NCI-H1048 (cell line): ENCODE measurements at places on chromosomes 16 and 17.

GRCh38 chr17:8149419-8150193 lies 2.6 kb downstream of the PER1 start:
- no peak for DNase-seq

GRCh38 chr17:48237456-48237855 lies 129.9 kb downstream of the SNX11 start:
- DNase-seq = no peak

DNA sequence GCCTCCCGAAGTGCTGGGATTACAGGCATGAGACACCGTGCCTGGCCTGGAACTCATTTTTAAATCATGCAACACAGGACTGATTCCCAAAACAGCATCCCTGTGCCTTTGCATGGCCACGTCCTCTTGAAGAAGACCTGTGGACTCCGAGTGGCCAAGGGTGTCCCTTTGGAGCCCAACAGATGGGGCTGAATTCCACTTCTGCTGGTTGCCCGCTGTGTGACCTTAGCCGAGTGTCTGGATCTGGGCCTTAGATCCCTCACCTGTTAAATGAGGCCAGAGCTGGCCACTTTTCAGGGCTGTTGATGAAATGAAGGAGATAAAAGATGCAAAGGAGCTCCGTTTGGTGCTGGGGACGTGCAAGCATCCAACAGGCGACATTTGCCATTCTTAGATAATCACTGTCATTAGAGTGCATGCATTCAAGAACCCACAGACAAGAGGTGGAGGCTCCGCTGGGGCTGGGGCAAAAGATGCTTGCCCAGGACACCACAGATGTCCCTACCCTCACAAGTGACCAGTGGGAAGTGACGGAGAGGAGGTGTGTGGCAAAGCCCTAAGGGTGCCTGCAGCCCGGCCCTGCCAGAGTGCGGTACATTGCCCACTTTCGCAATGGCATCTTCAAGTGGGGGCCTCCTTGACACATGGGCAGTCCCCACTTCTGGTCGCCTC lies 354.1 kb upstream of the TNRC6C start:
- DNase-seq = no peak

- no peak for DNase-seq
These were observed 13.7 kb upstream of the TAT start for GRCh38 chr16:71590584-71590983.

DNA sequence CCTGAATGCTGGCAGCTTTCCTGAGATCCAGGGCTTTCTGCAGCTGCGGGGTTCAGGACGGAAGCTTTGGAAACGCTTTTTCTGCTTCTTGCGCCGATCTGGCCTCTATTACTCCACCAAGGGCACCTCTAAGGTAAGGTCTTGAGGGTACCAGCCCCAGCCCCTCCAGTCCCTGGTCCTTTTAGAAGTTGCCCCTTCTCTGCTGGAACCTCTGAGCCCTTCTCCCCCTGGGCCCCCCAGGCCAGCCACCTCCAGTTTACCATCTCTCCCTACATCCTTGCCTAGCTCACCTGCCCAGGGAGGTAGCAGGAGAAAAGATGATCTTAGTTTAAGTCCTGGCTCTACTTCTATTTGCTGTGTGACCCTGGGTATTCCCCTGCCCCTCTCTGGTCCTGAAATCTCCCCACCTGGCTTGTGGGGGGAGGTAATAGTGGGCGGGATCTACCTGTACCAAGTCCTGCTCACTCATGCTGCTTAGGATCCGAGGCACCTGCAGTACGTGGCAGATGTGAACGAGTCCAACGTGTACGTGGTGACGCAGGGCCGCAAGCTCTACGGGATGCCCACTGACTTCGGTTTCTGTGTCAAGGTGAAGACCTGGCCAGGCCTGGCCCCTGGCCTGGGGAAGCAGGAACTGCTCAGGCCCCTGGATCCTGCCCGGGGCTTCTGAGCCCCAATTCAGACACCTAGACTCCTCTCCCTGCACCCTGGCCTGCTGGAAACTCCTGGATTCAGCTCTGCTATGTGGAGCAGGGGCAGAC lies 6.5 kb downstream of the GRB7 start:
- DNase-seq = no peak

DNA sequence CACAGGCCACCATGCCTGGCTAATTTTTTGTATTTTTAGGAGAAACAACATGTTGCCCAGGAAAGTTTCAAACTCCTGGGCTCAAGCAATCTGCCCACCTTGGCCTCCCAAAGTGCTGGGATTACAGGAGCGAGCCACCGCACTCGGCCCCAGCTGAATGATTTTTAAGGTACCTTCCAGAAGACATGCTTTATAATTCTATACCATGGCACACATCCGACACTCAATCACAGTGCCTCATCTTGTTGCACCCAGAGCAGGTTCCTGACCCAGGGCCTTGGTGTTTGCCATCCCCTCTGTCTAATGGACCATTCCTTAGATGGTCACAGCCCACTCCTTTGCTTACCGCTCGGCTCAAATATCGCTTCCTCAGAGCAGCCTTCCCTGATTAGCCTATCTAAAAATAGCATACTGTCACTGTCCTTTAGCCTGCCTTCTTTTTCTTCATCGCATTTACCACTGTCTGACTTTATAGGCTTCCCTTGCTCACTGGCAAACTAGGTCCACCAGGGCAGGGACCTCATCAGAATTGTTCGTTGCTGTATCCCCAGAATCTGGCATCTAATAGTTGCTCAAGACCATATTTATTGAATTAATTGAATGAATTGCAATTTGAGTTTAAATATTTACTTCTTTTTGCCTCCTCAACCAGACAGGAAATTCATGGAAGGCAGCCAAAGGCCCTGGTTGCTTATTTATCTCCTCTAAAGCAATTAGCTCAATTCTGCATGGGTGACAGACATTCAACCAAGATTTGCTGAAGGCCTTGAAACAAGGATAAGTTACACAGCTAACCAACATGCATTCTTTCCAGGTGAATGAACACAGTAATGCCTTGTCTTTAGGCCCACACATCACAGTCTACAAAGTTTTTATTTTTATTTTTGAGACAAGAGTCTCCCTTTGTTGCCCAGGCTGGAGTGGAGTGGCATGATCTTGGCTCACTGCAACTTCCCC lies 6.3 kb upstream of the TENT4B start:
- DNase-seq = no peak

DNA sequence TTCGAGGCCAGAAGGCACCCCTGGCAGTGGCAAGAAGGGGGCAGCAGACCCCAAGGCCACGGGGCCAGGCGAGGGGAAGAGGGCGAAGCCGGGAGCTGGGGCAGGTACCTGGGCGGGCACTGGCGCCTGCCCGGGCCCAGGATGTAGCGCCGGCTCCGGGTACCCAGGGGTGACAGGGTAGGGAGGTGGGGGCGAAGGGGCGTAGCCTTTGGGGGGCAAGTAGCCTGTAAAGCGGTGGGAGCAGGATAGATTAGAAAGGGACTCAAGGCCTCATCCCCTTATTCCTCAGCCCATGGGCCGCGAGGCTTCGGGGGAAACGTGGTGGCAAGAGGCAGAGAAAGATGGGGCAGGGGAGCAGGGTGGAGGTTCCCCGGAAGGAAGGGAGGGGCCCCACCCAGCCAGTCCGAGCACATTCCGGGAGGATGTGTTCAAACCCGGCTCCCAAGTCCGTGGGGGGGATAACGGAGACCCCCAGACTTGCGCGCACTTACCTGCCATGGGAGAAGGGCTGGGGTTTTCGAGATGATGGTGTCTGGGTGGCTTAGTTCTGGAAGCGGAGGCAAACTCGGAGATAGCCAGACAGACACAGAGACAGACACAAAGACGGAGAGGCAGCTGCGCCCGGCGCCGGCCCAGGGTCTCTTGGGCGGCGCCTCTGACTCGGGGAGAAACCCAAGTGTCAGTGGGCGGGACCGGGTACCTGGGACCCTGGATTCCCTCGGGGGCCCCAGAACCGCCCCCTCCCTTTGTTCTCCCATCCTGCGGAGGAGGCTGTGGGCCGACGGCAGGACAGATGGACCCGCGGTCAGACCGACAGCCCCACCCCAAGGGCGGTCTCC lies 493 bp downstream of the PLSCR3 start:
- DNase-seq = no peak

- peak; percentile 43 for DNase-seq
These were observed 1.5 kb upstream of the GSE1 start for GRCh38 chr16:85611444-85612190.

- peak; percentile 51 for DNase-seq
These were observed at the start of gene CNP for GRCh38 chr17:41966463-41967140. Gene CNP (plus strand): TSS chr17:41966795. CDS start chr17:41966885, 90 bp downstream.
